ENCODE measurements at places on chromosomes 16 and 17. TPM values are rescaled to one million over a fixed set of nuclear protein-coding genes. Genes with fewer than 3 reads are reported as not detected.
A peak's percentile ranks its signal among the peaks of the same experiment; 100 is the strongest.

Gene CACNG3
- total RNA-seq, result not detected

Gene C1QTNF1
- not detected for total RNA-seq

Gene GPR179
- not detected for total RNA-seq

Gene KANSL1
- 32.1 TPM for total RNA-seq

Gene MARVELD3
- 3.6 TPM for total RNA-seq

- no peak for DNase-seq
These were observed 50.0 kb downstream of the SHISA9 start for GRCh38 chr16:12951392-12951791.

DNA sequence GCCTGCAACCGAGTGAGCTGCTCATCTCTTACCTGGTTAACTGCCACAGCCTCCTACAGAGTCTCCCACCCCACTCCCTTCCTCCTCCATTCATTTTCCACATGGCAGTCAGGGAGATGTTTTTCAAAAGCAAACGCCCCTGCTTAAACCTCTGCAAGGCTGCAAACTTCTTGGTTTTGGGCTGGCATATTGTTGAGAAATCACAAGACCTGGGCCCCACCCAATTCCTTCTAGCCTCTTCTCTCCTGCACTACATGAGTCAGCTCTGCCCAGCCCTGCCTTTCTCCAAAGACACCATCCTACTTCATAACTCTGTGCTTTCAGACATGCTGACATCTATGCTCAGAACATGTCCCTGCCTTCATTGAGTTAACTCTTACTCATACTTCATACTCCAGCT, 136.1 kb downstream of the SPACA3 start:
- no peak for DNase-seq

DNA sequence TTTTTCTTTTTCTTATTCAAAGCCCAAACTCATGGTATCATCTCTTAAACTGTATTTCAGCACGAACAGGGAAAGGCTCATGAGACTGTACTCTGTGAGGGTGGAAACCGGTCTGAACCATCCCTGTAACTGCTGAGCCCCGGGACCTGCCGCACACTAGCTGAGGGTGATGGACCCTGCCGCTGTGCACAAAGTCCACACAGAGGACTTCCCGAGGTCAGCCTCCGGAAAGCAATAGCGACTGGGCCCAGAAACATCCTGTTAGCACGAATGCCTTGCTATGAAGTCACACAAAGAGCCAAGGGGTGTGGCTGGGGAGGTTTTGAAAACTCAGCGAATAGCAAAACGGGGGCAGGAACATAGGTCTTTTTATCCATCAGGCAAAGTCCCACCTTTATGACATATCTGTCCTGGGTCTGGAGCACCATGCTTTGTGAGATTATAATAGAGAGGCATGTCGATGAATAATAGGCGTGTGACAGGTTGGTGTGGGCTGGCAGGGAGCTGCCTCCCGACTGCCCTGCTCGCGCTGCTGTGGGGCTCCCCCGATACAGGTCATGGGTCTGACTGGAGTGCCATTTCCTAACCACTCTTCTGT, 33.4 kb downstream of the CDK5R1 start:
- DNase-seq, result peak; percentile 61

Gene TTC19
- 27.4 TPM for total RNA-seq

- DNase-seq, result no peak
These were observed 9.1 kb downstream of the RMI2 start for GRCh38 chr16:11354407-11354732.

DNA sequence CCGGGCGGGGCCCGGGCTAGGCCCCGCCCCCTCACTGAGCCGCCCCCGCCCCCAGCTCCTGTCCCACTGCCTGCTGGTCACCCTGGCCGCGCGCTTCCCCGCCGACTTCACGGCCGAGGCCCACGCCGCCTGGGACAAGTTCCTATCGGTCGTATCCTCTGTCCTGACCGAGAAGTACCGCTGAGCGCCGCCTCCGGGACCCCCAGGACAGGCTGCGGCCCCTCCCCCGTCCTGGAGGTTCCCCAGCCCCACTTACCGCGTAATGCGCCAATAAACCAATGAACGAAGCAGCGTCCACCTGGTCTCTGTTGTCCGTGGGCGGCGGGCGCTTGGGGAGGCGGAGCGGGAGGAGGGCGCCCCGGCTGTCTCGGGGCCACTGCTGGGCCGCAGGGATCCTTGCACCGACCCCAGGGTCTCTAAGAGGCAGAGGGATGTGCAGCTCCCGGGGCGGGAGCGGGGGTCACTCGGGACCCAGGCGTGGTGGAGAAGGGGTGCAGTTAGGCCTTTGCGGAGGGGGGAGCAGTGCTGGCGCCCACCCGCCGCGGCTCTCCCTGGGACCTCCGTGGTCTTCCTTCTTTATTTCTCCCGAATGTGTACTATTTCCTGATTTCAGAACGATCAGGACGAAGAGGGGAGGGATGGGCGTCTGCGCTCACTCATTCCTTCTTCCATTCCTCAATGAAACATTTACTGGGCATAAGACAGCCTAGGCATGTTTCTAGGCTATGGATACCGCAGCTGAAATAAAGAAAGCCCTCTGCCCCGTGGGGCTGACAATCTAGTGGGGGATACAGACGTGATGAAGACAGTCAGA, 2.0 kb downstream of the HBZ start:
- peak; percentile 27 for DNase-seq

GRCh38 chr17:70859829-70860228, 690.5 kb downstream of the KCNJ2 start:
- DNase-seq, result no peak

- DNase-seq, result no peak
These were observed 18.4 kb downstream of the KDM8 start for GRCh38 chr16:27221576-27222248.

DNA sequence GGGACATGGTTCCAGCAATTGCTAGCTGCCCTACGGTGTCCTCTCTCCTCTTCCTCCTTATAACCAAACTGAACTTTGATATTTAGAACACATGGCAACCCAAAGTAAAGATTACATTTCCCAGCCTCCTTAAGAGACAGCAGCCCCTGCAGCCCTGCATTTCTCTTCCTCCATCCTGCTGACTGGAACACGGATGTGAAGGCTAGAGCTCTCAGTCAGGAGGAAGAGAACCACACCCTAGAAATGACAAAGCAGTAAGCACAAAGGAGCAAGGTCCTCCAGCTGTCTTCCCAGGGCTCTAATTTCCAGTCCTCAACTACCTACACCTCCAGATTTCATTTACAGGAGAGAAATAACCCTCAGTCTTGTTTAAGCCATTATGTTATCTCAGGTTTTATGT, 10.9 kb downstream of the DYNC1LI2 start:
- peak; percentile 19 for DNase-seq

Data from G401 (cell line).